ENCODE measurements at places on chromosomes 3 and 15. TPM values are rescaled to one million over a fixed set of nuclear protein-coding genes. Genes with fewer than 3 reads are reported as not detected.

The COL6A6 gene
- 0.67 TPM for total RNA-seq

The WDR49 gene
- 1.5 TPM for total RNA-seq

The IL12A gene
- total RNA-seq, result not detected

The WDR93 gene
- total RNA-seq, result 2.3 TPM

DNA sequence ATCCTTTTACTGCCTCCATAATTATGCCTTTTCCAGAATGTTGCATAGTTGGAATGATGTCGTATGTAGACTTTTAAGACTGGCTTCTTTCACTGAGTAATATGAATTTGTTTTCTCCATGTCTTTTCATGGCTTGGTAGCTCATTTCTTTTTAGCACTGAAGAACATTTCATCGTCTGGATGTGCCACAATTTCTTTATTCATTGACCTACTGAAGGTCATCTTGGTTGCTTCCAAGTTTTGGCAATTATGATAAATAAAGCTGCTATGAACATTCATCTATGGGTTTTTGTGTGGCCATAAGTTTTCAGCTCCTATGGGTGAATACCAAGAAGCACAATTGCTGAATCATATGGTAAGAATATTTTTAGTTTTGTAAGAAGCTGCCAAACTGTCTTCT is 23.2 kb upstream of the RARRES1 start:
- DNase-seq, result no peak
- H3K27ac ChIP-seq, result no peak overlapping the region
- no peaks in the 10 kb centered on the region for H3K27me3 ChIP-seq
- no peaks in the 10 kb centered on the region for H3K4me1 ChIP-seq
- no peaks in the 10 kb centered on the region for H3K36me3 ChIP-seq
- H3K4me3 ChIP-seq, result no peak overlapping the region

The LRRC49 gene
- total RNA-seq, result 10.1 TPM

The PPIP5K1 gene
- 107 TPM for total RNA-seq

- no peaks in the 10 kb centered on the region for H3K27me3 ChIP-seq
- H3K27ac ChIP-seq, result peak overlapping the region; percentile 90
- peaks cover 38% of the 10 kb centered on the region for H3K4me1 ChIP-seq
- no peaks in the 10 kb centered on the region for H3K36me3 ChIP-seq
These were observed 72.8 kb downstream of the VGLL4 start for GRCh38 chr3:11570789-11571495.

GRCh38 chr3:131025539-131025938 is 1.1 kb downstream of the ASTE1 start:
- DNase-seq, result no peak
- no peaks in the 10 kb centered on the region for H3K27me3 ChIP-seq
- no peaks in the 10 kb centered on the region for H3K36me3 ChIP-seq
- no peak overlapping the region for H3K4me3 ChIP-seq
